ENCODE measurements at places on chromosomes 11 and 22. TPM values are rescaled to one million over a fixed set of nuclear protein-coding genes. Genes with fewer than 3 reads are reported as not detected.

- no peak for DNase-seq
Measured at GRCh38 chr22:50678651-50679521, 6.3 kb downstream of the SHANK3 start.

OR56A3 gene
- polyA plus RNA-seq = not detected

GRCh38 chr11:69674267-69674885 lies 777 bp downstream of the LTO1 start:
- no peak for DNase-seq

GRCh38 chr11:130396965-130397364 lies 31.4 kb downstream of the ADAMTS8 start:
- DNase-seq = no peak

DNA sequence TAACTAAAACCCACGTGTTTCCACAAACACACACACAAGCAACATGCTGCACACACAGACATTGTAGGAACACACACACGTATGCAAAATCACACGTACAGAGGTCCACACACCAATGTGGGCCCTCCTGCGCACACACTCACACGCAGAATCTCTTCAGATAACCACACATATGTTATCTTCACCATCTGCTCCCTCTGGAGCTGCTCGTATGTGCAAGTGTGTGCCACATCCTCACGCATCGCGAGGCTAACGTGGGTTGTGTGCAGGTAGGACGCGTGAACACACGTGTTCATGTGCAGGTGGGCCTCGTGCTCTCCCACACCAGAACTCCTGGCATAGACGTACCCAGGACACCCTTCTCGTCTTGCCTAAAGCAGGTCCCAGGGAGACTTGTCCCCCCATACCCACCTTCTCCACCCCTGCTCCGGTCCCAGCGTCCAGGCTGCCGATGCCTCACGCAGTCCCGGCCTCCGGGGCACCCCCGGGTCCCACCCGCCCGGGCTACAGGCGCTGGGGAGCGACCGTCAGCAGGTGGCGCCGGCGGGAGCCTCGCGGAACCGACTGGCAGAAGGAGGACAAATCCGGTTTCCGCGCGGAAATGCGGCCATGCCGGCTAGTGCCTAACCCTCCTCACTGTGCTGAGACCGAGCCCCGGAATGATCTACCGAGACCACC lies 10.3 kb upstream of the IGSF9B start:
- DNase-seq = no peak

- no peak for DNase-seq
Measured at GRCh38 chr11:78822931-78823423, 248.3 kb upstream of the NARS2 start.

DNA sequence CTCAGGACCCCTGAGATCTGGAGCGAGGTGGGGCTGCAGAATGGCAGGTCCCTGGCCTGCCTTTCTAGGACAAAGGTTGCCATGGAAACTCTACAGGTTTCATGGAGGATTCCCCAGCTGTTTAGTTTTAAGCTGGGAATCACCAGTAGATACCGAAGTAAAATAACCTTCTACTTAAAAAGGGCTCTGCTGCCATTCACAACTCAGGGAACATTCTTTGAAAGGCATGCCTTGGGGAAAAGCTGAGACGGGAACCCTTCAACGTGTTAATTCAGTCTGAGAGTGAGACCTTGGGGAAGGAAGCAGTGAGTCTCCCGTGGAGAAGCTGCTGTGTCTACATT lies 493.3 kb downstream of the BRD1 start:
- no peak for DNase-seq

DNA sequence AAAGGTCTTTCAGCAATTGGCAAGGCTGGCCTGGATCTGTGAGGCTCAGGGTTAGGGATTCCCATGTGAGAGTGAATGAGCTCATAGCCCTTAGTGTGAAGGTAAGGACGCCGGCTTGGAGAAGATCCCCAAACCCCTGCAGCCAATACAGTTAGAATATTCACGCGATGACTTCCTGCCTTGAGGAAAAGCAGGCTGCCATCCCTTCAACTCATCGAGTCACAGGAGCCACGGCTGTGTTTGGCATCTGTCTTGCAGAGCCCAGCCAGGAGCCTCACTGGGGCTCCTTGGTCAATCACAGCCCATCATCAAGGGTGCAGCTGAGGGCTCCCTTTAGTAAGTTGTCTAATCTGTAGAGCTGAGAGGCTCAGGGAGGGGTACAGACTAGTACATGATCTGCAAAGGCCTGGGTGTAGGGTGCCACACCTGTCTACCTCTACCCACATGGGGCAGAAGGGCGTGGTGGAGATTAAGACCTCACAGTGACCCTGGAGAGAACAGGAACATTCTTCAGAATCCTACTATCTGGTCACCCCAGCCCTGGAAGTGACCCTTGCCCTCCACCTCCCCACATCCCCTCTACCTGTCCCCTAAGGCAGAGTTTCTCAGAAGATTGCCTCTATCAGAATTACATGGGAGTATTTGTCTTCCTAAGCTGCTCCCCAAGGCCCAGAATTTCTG lies 18.5 kb downstream of the IL10RA start:
- DNase-seq = no peak

TLCD5 gene
- polyA plus RNA-seq = 10.1 TPM

DNA sequence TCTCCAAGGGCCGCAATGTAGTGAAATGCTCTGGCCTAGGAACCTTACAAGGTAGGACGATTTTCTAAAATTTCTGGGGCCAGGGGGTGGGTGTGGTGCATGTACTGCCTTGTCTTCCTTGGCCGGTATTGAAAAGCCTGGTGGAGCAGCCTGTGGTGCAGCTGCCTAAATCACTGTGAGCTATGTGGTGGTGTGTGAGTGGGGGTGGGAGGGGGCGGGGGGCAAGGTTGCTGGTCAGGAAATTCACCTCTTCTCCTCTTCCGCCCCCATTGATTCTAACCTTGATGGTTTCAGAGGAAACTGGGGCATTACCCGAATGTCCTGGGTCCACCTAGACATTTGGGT lies 137.2 kb downstream of the DBX1 start:
- no peak for DNase-seq

PMM1 gene
- 59.9 TPM for polyA plus RNA-seq

- peak; percentile 38 for DNase-seq
Measured at GRCh38 chr11:133579165-133580031, 47.1 kb upstream of the OPCML start.

GRCh38 chr11:107999759-108000455 lies 8.8 kb upstream of the CUL5 start:
- peak; percentile 46 for DNase-seq

- DNase-seq = no peak
Measured at GRCh38 chr22:35192129-35192918, 65.0 kb upstream of the HMGXB4 start.

- no peak for DNase-seq
Measured at GRCh38 chr22:24697621-24698082, 76.9 kb downstream of the PIWIL3 start.

GRCh38 chr11:46498968-46499367 lies 94.9 kb downstream of the AMBRA1 start:
- DNase-seq = no peak

MMP8 gene
- polyA plus RNA-seq = 0.06 TPM

DNA sequence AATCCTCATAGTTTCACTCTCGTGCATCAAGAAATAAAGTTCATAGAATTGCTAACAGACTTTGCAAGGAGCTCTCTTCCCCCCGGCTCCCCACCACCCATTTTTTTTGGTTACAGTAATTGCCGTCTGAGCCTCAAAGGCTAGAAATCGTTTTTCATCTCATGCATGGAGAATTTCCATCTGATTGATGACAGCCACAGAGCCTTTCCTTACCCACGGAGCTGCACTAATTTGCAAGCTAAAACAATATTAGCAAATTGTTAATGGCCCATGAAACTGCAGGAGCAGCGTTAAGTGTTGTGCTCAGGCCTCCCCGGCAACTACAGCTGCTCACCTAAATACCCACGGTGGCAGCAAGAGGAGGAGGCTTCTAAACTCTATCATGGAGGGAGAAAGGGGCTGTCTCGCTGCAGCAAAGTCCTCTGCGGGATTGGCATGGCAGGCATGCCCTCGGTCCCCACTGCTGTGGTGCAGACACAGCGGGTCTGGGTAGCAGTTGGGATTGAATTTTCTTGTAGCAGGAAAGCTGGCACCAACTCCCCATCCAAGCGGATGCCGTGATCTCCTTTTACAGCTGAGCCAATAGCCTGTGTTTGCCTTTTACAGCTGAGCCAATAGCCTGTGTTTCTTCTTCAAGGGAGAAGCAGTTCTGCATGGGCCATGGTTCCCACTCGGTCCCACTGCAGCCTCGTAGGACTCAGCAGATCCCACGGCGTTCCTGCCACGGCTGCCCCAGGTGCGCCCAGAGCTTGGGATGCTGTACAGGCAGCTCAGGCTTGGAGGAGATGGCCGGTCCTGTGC lies 412.3 kb downstream of the BRD1 start:
- peak; percentile 26 for DNase-seq

- no peak for DNase-seq
Measured at GRCh38 chr22:37843741-37844089, 419 bp downstream of the ANKRD54 start.

KCTD14 gene
- 14.7 TPM for polyA plus RNA-seq

GRCh38 chr22:25383892-25384291 lies 164.5 kb downstream of the CRYBB2 start:
- DNase-seq = no peak

UCP3 gene
- polyA plus RNA-seq = 5.9 TPM

DNA sequence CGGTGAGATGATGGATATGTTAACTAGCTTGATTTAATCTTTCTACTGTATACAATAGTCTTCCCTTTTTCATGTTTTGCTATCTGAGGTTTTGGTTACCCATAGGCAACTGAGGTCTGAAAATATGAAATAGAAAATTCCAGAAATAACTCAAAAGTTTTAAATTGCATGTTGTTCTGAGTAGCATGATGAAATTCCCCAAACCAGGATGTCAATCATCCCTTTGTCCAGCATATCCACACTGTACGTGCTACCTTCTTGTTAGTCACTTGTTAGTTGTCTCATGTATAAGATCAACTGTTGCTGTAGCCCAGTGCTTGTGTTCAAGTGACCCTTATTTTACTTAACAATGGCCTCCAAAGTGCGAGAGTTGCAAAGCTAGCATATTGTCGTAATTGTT lies 21.2 kb upstream of the OR10W1 start:
- DNase-seq = no peak

DNA sequence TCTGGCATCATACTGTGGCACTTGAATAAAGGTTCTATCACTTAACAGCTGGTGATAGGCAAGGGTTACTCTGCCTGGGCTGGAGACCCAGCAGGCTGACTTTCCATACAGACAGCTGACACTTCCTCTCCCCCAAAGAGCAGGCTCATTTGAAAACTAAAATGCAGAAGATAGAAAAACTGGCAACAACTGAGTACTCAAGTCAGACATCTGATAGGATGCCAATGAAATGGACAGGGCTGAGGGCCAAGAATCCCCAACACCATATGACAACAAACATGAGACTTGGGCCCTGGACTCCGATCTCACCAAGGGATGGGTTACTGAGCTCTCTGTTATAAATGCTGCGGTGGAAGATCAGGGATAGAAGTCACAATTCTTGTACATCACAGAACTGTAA lies 237.2 kb downstream of the LRRC4C start:
- DNase-seq = no peak

OR52I2 gene
- not detected for polyA plus RNA-seq

GRCh38 chr22:42222140-42222539 lies 48.3 kb downstream of the TCF20 start:
- no peak for DNase-seq

NRXN2 gene
- 23.0 TPM for polyA plus RNA-seq

GATD1 gene
- polyA plus RNA-seq = 85.0 TPM

GRCh38 chr11:120881596-120881995 lies 142.3 kb upstream of the TBCEL start:
- DNase-seq = peak; percentile 38

DNA sequence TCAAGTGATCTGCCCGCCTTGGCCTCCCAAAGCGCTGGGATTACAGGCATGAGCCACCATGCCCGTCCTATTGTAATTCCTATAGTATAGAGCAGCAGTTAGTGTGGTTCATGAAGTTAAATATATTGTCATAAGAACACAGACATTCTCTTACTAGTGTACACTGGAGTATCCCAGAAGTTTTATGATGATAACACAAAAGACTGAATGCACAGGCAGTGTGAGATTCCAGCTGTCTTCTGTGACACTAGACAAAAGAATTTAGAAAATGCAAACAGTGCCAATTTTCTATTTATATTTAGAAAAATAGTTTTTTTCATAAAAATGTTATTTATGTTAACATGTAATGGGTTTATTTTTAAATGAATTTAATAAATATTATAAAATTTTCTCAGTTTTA lies 39.4 kb upstream of the RBX1 start:
- peak; percentile 1 for DNase-seq

Data from renal pelvis (tissue), 12 donors.